ENCODE measurements at places on chromosomes 3 and 15.

DNA sequence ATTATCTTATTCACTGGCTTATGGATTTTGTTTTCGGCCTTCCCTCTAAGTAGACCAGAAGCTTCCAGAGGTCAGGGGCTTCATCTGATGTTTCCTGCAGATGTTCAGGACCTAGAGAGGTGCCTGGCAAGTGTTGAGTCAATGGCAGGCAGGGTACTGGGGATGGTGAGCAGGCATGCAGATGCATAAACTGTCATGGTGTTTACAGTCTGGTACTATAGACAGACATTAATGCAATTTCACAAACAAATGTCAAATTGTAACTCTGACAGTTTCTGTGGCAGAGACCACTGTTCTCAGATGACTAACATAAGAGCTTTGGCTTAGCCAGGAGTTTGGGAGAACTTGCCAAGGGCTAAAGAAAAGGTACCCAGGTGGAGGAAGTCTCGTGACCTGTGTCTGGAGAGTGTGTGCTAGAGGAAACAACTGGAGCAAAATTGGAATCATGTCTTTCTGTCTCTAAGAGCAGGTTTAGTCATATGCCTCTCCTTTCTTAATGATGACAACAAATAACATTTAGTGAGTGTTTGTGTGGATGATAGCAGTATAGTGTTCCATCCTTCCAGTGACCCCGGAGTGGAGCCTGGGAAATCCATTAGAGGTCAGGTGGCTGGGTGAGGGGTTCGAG lies 53.7 kb upstream of the TRAK1 start:
- DNase-seq, result no peak

DNA sequence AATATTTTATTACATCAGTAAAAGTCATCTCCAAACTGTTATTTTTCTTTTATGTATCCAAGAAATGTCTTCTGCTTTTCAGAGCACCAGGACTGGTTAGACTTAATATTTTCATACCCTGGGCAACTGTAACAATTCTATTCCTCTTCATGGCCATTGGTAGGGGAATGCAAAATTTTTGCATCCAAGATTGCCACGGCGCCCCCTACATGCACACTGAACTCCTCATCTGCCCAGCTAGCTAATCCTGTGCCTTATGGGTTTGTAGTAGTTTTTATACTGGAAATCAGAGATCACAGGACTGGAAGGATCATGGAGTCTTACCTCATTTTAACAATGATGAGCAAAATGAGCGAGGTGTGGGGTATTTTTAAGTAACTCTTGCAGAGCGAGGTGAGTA lies 74.2 kb downstream of the CRTC3 start:
- no peak for DNase-seq

- DNase-seq, result no peak
These were observed 4.0 kb downstream of the CLRN1 start for GRCh38 chr3:150968341-150969035.

DNA sequence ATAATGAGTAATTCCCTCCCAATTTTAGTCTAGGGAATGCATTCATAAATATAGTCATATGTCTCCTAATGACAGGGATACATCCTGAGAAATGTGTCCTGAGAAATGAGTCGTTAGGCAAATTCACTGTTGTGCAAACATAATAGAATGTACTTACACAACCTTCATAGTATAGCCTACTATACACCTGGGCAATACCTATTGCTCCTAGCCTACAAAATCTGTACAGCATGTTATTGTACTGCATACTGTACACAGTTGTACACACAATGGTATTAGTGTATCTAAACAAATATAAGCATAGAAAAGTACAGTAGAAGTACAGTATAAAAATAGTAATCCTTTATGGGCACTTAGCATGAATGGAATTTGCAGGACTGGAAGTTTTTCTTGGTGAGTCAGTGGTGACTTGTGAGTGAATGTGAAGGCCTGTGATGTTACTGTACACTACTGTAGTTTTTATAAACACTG lies 6.6 kb downstream of the DTWD1 start:
- no peak for DNase-seq

- no peak for DNase-seq
These were observed 1.4 kb upstream of the RAB5A start for GRCh38 chr3:19945534-19945933.

DNA sequence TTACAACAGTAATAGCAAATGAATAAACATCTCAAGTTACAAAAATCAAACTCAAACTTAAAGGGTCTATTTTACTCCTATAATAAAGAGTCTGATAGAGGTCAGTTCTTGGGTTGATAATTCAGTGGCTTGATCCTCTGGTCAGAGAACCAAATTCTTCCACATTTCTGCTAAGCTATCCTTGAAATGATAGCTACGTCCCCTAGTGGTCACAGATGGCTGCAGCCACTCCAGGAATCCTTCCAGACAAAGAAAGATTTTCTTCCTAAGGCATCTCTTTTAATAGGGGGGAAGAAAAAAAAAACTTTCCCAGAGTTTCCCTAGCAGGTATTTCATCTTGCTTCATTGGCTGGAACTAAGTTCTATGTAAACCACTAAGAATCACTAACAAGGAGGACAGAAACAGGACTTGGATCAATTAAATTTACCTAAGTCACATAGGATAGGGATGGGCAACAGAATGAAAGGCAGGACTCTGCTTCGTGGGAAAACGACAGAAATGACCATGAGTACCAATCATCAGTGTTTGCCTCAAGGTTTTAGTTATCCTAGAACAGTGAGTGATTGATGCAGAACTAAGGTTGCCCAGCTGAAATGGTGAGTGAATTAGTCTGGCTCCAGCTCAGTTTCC lies 160.7 kb downstream of the STAC start:
- no peak for DNase-seq

- DNase-seq, result no peak
These were observed 361.4 kb upstream of the ICE2 start for GRCh38 chr15:60840306-60840702.

GRCh38 chr3:33218446-33219174 lies at the start of gene SUSD5:
TSS of gene SUSD5 (minus strand) at chr3:33218810. CDS start at chr3:33218797, 13 bp downstream.
- DNase-seq, result no peak

- no peak for DNase-seq
These were observed 4.3 kb downstream of the SELENOT start for GRCh38 chr3:150607267-150608065.

DNA sequence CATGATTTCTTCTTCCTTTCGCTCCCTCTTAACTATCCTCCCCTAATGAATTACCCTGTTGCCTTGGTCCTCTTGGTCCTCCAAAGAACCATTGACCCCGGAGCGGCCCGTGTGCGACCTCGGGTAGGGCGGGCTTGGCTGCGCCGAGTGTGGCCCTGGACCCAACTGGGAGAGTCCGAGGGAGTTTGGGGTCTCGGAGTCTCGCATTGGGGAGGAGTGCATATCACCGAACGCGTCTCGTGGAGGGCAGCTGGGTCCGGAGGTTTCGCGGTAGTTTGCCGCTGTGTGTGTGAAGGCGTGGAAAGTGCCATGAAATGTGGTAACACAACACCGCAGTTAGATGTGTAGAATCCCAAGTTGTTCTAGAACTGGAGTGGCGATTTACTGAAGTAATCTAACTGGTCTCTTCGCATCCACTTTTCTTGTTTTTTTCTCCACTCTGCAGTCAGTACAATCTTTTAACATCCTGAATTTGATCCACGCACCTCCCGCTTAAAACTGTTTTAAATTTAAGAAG lies 363 bp downstream of the GTF2E1 start:
- DNase-seq, result no peak

- no peak for DNase-seq
These were observed 53.0 kb upstream of the DAZL start for GRCh38 chr3:16658004-16658924.

GRCh38 chr15:97199393-97200051 lies 761.0 kb upstream of the ARRDC4 start:
- DNase-seq, result no peak

GRCh38 chr3:177463863-177464262 lies 266.6 kb upstream of the TBL1XR1 start:
- no peak for DNase-seq

GRCh38 chr3:81199587-81199986 lies 561.9 kb downstream of the GBE1 start:
- no peak for DNase-seq

GRCh38 chr3:85342915-85343314 lies 384.1 kb downstream of the CADM2 start:
- no peak for DNase-seq

GRCh38 chr3:177541541-177541940 lies 344.3 kb upstream of the TBL1XR1 start:
- DNase-seq, result no peak

- DNase-seq, result no peak
These were observed 28.7 kb upstream of the B3GNT5 start for GRCh38 chr3:183224180-183224970.

- DNase-seq, result no peak
These were observed 18.7 kb upstream of the ZXDC start for GRCh38 chr3:126494204-126494969.

GRCh38 chr3:134060561-134061385 lies 31.0 kb upstream of the SLCO2A1 start:
- no peak for DNase-seq

- no peak for DNase-seq
These were observed 15.7 kb downstream of the CHST13 start for GRCh38 chr3:126539558-126540250.

DNA sequence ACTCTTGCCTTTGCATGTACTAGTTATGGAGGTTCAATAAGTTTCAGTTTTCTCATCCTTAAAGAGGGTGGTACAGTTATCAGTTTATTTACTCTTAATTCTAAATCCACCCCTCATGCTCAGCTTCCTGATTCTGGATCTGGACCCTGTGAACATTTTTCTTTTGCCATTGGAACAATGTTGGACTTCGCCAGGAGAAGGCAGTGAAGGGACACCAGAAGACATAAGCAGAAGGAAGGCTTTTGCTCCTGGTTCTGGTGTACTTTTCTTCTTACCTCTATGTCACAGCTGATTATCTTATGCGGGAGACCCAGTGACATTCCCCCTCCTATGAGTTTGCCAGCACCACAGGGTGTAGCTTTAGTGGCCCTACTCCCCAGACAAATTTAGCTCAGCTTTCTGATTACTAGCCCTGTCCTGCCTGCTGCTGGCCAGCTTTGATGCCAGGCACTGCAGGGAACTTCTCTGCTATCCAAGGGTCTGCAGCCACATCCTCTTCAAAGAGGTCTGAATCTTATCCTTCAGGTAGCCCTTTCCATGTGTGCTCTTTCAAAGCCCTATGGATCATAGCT lies 466.3 kb upstream of the EPHA3 start:
- no peak for DNase-seq

- DNase-seq, result no peak
These were observed 7.2 kb downstream of the DAPK2 start for GRCh38 chr15:64038878-64039610.

DNA sequence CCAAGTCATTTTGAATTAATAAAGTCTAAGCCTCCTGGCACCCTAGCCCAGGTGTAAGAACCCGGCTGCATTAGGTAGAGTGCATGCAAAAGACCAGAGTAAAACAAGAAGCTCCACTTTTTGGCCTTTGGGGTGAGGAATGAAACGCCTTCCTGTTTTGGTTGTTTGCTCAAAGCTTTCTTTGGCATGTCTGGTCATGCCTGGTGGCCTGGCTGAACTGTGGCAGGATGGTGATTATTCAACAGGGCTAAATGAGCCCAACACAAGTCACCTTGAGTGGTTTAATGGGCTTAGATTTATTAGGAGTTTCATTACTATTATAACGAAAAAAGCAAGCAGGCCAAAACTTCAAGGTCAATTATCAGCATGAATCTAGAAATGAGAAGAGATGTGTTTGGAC lies 40.9 kb upstream of the LDHAL6B start:
- no peak for DNase-seq

GRCh38 chr3:28544236-28544635 lies 195.6 kb upstream of the AZI2 start:
- no peak for DNase-seq

DNA sequence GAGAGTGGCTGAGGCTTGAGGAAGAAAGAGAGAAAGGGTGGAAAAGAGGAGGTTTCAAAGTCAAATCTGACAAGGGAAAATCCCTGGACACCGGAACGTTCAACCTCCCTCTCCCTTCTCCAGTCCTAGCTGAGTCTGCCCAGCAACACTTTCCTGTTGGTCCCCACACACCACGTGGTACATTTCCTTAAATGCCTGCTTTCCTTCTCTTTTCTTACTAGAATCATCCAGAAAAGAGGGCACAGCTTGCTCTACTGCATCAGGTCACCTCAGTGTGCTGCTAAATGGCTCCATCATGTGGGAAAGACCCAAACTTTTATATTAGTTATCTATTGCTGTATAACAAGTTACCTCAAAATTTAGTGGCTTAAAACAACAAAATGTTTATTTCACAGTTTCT lies 181.2 kb downstream of the NECTIN3 start:
- DNase-seq, result no peak

GRCh38 chr3:117728226-117728625 lies 1018.6 kb downstream of the TUSC7 start:
- DNase-seq, result no peak

DNA sequence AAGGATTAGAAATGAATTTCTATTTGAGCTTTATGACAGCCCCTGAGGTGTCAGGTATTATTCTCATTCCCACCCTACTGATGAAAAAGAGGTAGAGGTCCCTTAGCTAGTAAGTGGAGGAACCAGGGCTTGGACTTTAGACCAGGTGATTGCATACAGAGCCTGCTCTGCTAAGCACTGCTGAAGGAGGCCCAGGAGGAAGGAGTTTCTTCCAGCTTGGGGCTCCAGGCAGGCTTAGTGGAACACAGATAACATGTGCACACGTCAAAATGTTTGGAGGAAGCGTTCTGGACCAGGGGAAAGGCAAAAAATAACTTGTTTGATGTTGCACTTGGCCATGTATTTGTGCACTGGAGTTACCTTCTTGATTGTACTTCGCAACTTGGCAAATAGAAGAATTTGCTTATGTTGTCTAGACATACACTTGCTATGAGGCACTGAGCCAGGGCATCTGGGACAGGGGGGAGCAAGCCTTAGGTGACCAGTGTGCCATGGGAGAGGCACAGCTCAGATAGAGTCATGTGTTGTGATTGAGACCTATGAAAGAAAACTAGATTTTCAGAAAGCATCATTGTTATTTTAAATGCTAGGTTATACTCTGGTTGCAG lies 22.4 kb downstream of the IFT122 start:
- DNase-seq, result no peak

GRCh38 chr15:82809308-82810060 lies at the start of gene WHAMM:
TSS of gene WHAMM (plus strand) at chr15:82809628. CDS start at chr15:82809727, 99 bp downstream.
- peak; percentile 90 for DNase-seq

- DNase-seq, result no peak
These were observed 74.4 kb downstream of the KY start for GRCh38 chr3:134576426-134576825.

DNA sequence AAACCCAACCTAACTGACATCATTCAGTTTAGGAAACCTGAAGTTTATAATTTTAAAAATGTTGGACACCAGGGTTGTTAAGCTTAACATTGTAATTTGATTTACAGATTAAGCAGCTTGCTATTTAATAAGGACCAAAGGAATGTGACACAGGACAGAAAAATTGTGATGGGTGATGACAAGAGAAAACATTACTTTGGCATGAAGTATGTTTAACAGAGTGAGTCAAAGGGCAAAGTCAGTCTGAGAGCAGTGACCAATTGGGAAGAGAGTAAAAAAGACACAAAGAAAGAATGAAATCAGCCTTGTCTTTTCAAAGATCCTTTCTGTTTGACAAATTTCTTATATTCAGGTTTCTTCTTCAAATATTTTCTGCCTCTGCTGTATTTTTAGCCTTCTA lies 1301.6 kb downstream of the SI start:
- DNase-seq, result no peak

GRCh38 chr3:32216172-32216783 lies 22.2 kb upstream of the CMTM8 start:
- DNase-seq, result no peak

- no peak for DNase-seq
These were observed 4.5 kb downstream of the NDUFB5 start for GRCh38 chr3:179608931-179609720.

All from stimulated activated CD8-positive, alpha-beta memory T cell treated with anti-CD3 and anti-CD28 coated beads, Interleukin-2, amount 100 ng/mL, for 1 hour (primary cell).